Endodermal cell (in vitro differentiated cells): ENCODE measurements at places on chromosomes 7 and 10. TPM values are rescaled to one million over a fixed set of nuclear protein-coding genes. Genes with fewer than 3 reads are reported as not detected.

The SUV39H2 gene
- 19.3 to 46.1 TPM (median 35.4 TPM) in 3 replicates for total RNA-seq

The CNTNAP2 gene
- 220 and 228 TPM in 2 replicates for total RNA-seq

- no peaks in the 10 kb centered on the region for H3K36me3 ChIP-seq
- H3K4me3 ChIP-seq = no peak overlapping the region
- DNase-seq = no peak
- H3K27me3 ChIP-seq = no peaks in the 10 kb centered on the region
- H3K4me1 ChIP-seq = no peaks in the 10 kb centered on the region
Observed at GRCh38 chr10:13425397-13425796, 77.3 kb upstream of the SEPHS1 start.

DNA sequence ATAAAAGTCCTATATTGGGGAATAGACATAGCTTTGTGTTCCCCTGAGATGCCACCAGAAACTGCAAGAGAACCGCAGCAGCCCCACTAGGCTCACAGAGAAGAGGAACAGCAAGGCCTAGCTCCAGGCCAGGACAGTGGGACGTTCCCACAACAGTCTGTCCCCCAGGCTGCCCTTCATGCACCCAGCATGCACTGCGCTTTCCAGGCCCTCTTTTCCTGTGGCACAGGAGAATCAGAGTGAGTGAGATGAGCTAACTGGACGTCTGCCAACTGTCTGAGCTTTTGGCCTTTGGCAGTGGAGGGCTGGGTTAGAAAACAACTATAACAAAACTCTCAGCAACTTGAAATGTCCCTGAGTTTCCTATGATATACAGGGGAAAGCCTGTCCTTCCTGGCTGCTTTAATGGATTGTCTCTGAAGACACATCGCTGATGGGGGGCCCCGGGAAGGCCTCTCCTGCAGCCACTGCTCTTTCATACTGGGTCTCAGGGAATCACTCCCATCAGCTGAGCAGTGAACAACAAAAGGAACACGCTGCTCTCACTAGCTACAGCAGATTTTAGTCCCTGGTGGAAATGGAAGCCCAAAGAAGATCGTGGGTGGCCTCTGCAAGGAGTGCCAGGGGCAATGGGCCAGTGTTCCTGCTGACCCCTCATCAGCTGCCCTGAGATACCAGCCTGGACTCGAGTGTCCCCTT, 53.5 kb downstream of the PODXL start:
- no peak for DNase-seq
- peaks cover 96% of the 10 kb centered on the region for H3K36me3 ChIP-seq
- no peak overlapping the region for H3K4me3 ChIP-seq
- no peak overlapping the region for H3K27ac ChIP-seq
- H3K27me3 ChIP-seq = no peaks in the 10 kb centered on the region
- peaks cover 16% of the 10 kb centered on the region for H3K4me1 ChIP-seq

- H3K36me3 ChIP-seq = no peaks in the 10 kb centered on the region
- H3K4me1 ChIP-seq = no peaks in the 10 kb centered on the region
- no peak overlapping the region for H3K27ac ChIP-seq
- H3K27me3 ChIP-seq = peaks cover 58% of the 10 kb centered on the region
- H3K4me3 ChIP-seq = no peak overlapping the region
Observed at GRCh38 chr10:57654856-57655255, 612.8 kb downstream of the IPMK start.
